NCI-H2107 (cell line): ENCODE measurements at places on chromosomes 1 and 21.

- DNase-seq, result no peak
Measured at GRCh38 chr1:156114919-156115513, 505 bp downstream of the LMNA start.

GRCh38 chr1:177561436-177561835 is 390.7 kb downstream of the BRINP2 start:
- DNase-seq, result no peak

DNA sequence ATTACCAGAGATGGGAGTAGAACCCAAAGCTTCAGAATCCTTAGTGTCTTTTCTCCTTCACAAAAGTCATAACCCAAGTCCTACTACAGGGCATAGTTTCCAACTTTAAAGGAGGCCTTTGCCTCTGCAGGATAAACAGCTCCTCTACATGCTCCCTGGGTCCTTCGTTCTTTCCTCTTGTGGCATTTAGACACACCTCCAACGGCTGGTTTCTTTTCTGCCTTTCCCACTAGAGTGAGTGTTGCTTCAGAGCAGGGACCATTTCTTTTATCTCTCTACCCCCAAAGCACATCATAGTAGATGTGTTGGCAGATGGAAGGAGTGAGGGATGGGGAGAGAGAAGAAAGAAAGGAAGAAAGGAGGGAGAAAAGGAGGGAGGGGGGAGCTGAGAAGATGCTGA is 144.7 kb upstream of the SPATA6 start:
- DNase-seq, result no peak

GRCh38 chr1:28887835-28888682 is 26.3 kb upstream of the EPB41 start:
- DNase-seq, result no peak

- DNase-seq, result no peak
Measured at GRCh38 chr21:31874812-31875212, 2.0 kb downstream of the HUNK start.

DNA sequence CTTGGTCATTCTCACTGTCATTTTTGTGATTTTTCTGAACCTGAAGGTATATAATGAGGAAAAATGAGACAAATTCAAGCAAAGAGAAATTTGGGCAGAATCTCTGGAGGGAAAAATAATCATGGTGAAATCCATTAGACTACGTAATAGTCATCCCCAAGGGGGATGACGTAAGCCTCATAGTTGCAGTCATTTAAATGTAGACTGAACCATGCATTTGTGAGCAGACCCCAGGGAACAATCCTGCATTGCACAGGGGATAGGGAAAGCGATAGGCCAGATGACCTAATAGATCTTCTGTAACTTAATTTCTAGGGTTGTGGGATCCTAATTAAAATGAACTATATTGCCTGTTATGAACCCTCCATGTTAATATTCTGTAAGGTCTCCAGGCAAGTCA is 167.4 kb upstream of the C1orf21 start:
- no peak for DNase-seq

DNA sequence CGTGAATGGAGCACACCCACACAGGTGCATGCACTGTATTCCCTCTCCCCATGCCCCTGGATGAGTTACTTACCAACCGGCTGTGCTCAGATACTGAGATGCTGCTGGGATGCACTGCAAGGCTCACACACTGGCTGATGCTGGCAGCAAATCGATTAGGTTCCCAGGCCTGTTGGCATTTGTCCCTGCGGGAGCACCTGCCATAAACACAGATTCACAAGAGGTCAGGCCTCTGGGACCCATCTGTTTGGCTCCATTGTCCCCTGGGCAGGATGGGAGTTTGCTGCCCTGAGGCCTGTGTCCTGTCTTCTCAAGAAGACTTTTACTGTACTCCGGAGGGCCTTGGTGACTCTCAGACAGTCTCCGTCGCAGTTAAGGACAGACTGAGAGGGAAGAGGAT is 145.4 kb downstream of the PLXNA2 start:
- no peak for DNase-seq

GRCh38 chr1:63662056-63662836 is 69.0 kb downstream of the PGM1 start:
- no peak for DNase-seq

DNA sequence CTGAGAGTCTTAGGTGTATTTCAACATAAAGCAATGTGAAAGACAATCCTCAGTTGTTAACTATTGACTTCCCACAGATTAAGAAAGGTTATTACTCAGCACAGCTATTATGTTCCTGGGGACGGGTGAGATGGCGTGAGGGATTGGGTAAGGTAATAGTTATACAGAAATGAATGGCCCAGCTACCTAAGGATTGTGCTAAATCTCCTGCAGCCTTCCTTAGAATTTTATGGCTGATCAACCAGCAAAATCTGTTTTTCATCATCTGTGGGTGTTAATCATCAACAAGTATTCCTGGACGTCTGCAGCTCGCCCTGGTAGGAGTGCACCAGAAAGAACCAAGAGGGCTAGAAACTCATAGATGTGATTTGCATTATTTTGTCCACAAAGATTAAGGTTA is 146.0 kb upstream of the IVNS1ABP start:
- no peak for DNase-seq
